Stimulated activated naive B cell treated with anti-CD40 and anti-IgM and Interleukin-4, amounts not matched to agents 10 μg/mL and 1 μg/mL and 100 μg/mL, for 72 hours (primary cell): ENCODE measurements at places on chromosomes 13 and 19.

- DNase-seq = no peak
Observed at GRCh38 chr13:51800486-51800885, 3.5 kb downstream of the DHRS12 start.

DNA sequence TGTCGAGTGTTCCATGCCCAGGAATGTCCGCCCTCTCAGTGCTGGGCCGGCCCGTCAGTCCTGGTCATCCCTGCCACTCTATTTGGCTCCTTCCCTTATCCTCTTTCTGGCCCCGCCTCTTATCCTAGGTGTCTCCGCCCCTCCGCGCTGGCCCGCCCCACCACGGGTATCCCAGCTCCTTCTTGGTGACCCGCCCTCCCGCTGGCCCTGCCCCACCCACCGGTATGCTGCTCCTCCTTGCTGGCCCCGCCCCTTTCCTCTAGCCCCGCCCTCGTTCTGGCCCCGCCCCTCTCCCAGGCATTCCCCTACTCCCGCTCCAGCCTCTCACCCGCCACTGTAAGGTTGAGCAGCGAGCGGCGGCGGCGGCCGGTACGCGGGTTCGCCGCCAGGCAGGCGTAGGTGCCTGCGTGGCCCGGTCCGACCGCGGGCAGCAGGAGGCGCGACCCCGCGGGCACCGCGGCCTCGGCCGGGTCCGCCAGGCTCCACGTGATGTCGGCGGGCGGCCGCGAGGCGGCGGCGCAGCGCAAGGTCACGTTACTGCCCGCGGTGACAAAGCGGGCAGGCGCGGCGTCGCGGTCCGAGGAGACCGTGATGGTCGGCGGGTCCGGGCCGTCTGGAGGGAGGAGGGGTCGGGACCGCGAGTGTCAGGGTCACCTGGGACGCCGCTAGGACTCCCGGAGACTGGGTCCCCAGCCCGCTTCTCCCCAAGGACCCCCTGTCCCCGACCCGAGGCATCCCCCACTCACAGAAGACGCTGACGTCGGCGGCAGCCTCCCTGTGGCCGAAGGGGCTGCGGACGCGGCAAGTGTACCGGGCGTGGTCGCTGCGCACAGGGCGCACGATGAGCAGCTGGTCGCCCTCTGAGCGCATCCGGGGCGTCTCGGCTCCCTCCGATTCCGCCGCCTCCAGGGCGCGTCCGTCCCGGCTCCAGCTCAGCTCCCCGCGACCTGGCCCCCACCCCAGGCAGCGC is 2.0 kb downstream of the VSIG10L start:
- peak; percentile 92 for DNase-seq

- no peak for DNase-seq
Observed at GRCh38 chr19:38676023-38676877, 28.8 kb downstream of the ACTN4 start.

DNA sequence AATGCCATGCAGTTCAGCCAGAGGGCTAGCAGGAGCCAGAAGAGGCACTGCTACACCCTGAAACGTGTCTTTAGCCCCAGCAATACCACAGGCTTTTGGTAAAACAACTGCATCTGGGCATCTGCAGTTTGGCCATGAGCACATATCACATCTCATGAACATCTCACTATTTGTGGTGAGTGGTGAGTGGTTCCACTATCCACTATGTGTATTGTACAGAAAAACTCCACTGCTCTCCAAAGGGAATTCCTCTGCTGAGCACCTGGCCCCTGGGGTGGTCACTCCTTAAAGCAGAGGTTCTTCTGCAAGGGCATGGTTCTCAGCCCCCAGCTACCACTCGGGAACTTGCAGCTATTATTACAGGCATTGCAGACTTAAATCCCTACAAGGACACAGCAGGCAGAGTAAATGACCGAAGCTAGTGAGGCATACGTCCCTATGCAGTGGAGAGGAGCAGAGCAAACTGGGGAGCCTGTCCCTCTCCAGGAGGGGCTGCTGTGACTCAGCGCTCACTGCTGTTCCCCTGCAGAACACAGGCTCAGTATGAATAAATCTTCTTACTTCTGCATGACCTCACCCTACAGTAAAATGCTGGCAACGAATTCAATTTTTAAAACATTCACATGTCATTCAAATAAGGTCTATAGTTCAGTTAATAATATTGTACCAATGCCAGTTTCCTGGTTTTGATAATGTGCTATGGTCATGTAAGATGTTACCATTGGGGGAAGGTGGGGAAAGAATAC is 332.4 kb upstream of the ZNF507 start:
- DNase-seq = no peak

- no peak for DNase-seq
Observed at GRCh38 chr13:35392768-35393167, 83.7 kb downstream of the MAB21L1 start.

- no peak for DNase-seq
Observed at GRCh38 chr13:91056746-91057145, 290.7 kb upstream of the MIR17HG start.

GRCh38 chr13:107254392-107254791 is 686.5 kb upstream of the ARGLU1 start:
- no peak for DNase-seq

- DNase-seq = no peak
Observed at GRCh38 chr13:90008707-90009149, 1338.8 kb upstream of the MIR17HG start.

- peak; percentile 76 for DNase-seq
Observed at GRCh38 chr19:6590827-6591319, at the start of gene CD70. CD70 (minus strand) TSS chr19:6591150; CDS start chr19:6591002, 148 bp downstream.

GRCh38 chr13:103883164-103883563 is 816.9 kb upstream of the SLC10A2 start:
- DNase-seq = no peak

GRCh38 chr13:77031656-77032243 is 4.8 kb upstream of the FBXL3 start:
- no peak for DNase-seq

DNA sequence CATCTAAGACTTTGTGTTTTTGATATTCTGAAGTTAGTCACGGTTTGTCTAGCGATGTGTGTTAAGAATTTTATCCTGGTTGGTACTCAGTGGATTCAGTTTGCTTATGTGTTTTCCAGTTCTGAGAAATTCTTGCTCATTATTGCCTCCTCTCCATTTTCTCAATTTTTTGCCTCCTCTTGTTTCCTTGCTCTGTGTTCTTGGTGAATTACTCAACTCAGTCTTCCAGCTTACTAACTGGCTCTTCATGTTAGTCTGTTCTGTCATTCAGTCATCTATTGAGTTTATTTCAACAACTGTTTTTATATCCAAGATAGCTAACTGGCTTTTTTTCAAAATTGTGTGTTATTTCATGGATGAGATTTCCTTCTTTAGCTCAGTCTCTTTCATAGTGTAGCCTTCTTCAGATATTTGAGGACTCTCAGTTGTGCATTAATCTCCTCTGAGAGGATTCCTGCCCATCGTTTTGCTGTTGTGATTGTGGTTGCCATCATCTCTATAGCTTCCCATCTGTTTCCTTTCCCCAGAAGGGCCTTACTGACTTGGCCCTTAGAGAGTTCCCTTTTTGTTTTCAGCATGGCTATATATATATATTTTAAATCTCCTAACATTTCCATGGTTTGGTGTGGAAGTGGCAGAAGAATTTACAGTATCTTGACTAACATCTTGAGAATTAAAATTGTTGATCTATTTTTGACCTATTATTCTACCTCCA is 6.2 kb downstream of the SETDB2 start:
- no peak for DNase-seq

- DNase-seq = no peak
Observed at GRCh38 chr13:21911646-21912298, 240.9 kb downstream of the FGF9 start.

- no peak for DNase-seq
Observed at GRCh38 chr19:46256855-46257254, 27.3 kb downstream of the IGFL1 start.

DNA sequence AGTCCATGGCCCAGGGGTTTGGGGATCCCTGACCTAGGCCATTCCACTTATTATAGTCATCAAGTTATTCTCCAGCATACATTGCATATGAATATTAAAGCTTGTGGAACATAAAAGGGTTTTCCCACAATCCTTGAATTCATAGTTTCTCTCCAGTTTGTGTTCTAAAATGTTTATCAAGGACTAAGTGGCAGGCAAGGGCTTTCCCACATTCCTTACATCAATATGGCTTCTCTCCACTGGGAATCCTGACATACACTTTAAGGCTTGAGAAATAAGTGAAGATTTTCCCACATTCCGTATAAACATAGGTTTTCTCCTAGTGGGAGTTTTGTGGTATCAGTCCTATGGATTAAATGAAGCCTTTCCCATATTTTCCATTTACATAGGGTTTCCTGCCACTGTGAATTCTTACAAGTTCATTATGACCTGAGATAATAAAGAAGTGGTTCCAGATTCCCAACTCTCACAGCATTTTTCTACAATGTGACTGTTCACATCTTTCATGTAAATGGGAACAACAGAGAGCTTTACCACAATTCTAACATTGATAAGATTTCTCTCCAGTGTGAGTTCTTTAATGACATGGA is 14.5 kb downstream of the ZNF426 start:
- no peak for DNase-seq

DNA sequence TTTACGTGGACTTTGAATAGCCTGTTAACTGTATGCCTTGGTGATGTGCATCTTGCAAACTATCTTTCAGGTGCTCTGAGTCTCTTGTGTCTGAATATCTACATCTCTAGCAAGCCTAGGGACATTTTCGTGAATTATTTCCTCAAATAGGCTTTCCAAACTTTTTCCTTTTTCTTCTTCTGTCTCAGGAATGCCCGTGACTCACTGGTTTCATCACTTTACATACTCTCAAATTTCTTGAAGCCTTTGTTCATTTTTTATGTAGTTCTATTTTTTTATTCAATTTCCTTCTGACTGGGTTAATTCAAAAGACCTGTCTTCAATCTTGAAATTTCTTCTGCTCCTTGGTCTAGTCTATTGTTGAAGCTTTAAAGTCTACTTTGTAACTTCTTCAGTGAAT is 332.2 kb downstream of the OXGR1 start:
- DNase-seq = no peak

- no peak for DNase-seq
Observed at GRCh38 chr19:19077103-19077502, 13.3 kb downstream of the SLC25A42 start.
